Mucosa of gallbladder (tissue), 1 donor: ENCODE measurements at places on chromosomes 2 and 18.

GRCh38 chr2:74507926-74508520 is 528 bp upstream of the PCGF1 start:
- no peak for DNase-seq

- DNase-seq = no peak
Measured at GRCh38 chr2:223909001-223909741, 36.0 kb downstream of the WDFY1 start.

- no peak for DNase-seq
Measured at GRCh38 chr2:180075870-180076269, 68.8 kb upstream of the CWC22 start.

DNA sequence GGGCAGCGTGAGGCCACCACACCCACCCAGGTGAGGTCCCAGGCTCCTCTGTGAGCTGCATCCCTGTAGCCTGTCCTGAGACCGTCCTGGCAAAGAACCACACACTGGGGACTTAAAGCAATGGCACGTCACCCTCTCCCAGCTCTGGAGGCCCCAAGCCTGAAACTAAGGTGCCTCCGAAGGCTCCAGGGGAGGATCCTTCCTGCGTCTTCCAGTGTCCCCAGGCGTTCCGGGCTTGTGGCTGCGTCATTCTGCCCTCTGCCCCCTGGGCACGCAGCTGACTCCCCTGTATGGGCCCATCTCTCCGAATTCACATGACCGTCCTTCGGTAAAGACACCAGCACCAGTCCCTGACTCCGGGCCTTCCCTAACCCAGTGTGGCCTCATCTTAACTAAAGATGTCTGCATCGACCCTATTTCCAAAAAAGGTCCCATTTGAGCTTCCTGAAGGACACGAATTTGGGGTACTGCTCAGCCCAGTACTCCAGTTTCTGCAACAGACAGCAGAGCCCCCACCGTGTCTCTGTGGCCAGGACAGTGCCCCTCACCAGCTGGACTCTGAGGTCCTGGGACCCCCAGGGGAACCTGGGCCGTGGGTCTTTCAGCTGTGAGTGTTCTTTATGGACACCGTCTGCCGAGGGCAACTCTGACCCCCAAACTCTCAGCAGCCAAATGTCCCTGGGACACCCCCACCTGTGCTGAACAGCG is 75.2 kb upstream of the CTDP1 start:
- DNase-seq = no peak

- no peak for DNase-seq
Measured at GRCh38 chr2:3199627-3200345, 177.8 kb downstream of the EIPR1 start.

GRCh38 chr2:156347431-156347830 is 14.9 kb upstream of the NR4A2 start:
- no peak for DNase-seq

DNA sequence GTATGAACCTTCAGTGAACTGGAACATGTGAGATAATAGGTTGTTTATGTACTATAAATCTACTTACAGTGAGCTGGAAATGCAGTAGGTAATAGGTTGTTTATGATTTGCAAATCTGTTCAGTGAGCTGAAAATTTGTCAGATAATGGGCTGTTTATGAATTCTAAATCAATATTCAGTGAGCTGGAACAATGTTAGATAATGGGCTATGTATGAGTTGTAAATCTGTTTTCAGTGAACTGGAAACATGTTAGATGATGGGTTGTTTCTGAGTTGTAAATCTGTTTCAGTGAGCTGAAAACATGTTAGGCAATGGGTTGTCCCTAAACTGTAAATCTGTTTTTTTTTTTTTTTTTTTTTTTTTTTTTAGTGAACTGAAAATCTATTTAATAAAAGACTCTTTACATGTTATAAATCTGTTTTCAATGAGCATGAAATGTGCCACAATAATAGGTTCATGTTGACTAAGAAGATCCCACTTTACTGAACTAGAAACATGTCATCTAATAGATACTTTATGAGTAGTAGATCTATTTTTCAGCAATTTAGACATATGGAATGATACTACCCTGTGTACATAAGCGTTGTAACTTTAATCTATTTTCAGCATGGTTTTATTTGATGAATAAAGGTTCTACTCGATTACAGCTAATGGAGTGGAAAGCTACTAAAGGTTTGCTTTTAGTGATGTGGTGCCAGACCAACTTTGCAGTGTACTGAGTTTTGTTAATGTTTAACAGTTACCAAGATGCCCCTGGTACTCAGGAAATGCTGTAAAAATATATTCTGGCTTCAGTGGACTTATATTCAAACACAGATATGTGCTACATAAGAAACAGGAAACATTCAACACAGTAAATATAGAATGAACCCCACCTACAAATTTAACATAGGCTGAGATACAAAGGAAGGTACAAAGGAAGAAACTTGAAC is 1471.8 kb downstream of the LRP1B start:
- no peak for DNase-seq

- no peak for DNase-seq
Measured at GRCh38 chr2:100747996-100748615, 71.8 kb upstream of the NPAS2 start.

DNA sequence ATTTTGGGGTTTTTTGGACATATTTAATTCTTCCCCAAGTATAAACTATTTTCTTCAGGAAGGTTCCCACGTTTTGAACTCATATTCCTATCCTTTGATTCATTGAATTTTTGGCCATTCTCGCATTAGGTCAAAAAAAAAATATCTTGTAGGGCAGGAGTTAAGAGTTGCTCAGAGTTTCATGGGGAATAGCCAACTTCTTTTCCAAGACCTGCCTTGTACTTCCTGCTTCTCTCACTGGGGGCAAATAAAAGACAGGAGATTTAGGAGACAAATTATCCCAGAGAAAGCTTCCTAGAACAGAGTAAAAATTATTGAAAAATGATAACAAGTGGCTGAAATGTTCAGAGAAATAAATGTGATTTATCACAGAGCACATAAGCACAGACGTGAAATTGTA is 55.2 kb upstream of the BCL11A start:
- no peak for DNase-seq

GRCh38 chr2:154462634-154463033 is 235.9 kb upstream of the KCNJ3 start:
- DNase-seq = no peak

DNA sequence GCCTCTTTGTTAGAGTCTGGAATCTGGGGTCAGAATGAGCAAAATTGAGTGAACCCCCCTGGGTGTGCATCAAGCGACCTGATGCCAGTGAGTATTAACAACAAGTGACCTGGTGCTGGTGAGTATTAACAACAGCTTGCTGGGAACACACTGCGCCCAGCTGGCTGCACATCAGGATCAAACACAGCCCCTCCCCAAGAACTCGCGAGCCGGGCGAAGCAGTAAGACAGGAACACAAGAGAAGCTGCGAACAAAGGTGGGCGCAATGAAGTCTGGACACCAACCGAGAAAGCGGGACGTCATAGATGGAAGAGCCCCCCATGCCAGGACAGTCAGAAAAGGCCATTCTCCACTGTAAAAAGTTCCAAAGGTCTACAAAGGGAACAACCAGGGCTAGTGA is 34.3 kb downstream of the CRACDL start:
- no peak for DNase-seq

GRCh38 chr2:61277756-61278155 is 115.8 kb downstream of the C2orf74 start:
- DNase-seq = no peak

DNA sequence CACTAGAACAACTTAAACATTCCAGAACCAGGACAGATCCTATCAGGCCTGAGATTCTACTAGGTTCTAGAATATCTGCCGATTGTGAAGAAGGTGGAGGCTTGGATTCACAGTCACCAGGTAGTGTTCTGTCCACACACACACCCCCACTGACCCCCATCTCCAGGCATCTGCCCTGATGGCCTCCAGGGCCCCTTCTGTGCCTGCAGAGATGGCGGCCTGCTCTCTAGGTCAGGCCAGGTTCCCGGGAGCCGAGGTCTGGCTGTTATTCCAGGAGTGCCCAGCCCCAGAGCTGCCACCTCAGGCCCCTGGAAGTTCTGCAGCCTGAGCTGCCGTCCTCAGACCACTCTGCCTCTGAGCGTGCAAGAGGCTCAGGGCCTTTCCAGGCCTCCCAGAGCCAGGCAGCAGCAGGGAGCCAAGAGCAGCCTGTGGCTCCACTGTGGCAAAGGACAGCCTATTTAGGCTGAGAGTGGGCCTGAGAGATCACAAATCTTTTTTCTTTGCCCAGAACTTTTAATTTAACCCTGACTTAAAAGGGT is 96.2 kb upstream of the ASAP2 start:
- DNase-seq = no peak

DNA sequence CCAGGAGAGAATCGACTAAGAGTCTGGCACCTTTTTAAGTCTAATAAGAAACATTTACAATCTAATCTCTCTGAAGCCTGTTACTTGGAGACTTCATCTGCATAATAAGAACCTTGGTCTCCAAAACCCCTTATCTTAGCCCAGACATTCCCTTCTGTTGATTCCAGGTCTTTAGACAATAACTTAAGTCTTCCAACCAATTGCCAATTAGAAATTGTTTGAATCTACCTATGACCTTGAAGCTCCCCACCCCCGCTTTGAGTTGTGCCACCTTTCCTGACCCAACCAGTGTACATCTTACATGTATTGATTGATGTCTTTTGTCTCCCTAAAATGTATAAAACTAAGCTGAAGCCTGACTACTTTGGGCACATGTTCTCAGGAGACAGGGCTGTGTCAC is 49.5 kb upstream of the DTNA start:
- DNase-seq = no peak

DNA sequence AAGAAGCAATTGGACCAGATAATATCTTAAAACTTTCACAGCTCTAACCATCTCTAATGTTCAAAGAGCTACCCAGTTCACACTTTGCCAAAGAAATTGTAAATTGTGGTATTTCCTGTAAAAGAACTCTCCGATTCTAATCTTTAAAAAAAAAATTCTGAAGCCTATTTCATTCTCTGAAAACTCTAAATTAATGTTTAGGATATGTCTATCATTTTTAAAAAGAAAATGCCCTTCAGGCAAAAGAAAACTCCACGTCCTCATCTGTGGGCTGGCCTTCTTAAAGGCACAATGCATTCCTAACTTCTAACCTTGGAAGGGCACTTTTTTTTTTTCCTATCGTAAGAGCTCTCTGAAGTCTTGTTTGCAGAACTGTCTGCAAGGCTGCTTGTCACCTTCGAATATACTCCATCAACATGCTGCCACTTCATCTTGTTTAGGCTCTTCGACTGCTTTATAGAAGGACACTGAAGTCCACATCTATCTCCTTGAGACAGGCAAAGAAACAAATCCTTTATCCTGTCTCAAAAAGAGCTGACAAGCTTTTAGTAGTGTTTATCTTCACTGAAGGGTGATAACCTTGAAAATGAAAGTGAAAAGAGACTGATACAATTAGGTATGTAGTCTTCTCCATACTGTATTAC is 124.3 kb upstream of the SLC39A10 start:
- no peak for DNase-seq

GRCh38 chr2:206766057-206766930 is 888 bp downstream of the FASTKD2 start:
- DNase-seq = no peak

DNA sequence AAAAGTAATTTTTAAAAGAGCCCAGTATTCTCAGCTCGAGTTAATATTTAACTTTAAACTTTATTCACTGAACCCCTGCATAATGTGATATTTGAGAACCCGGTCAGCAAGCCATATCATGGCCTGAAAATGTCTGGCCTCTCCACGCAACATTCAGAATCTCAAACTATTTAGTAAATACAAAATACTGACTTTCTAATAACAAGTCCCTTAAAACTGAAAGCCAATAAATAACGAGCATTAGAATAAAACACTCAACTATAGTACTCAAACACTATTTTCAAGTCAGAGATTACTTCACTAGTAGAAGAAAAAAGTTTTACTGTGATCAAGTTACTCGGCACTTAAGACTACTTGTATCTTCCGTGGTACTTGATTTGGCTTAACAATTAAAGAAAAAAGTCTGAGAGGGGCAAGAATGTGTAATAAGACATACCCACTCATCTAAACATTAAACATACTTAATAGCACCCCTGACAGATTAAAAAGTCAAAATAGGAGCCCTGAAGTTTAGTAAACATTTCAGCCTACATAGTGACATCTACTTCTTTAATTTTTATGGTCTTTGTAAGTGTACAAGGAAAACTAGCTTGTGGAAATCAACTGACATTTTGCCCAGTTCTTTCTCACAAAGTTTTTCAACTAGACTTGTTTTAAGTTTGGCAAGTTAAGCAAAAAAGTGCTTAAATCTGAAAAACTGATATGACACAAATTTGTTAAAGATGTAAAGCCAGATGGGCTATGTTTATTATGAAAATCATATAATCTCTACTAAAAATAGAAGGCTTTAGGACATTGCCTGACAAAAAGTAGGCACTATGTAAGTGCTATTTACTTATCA is 38.2 kb downstream of the RTN4 start:
- no peak for DNase-seq

GRCh38 chr18:12336887-12337286 is 28.8 kb downstream of the TUBB6 start:
- no peak for DNase-seq

GRCh38 chr18:67217551-67218166 is 298.9 kb downstream of the DSEL start:
- peak; percentile 68 for DNase-seq

- no peak for DNase-seq
Measured at GRCh38 chr2:177348733-177349693, 43.6 kb upstream of the AGPS start.

GRCh38 chr18:56803051-56803450 is 151.9 kb downstream of the WDR7 start:
- DNase-seq = no peak

GRCh38 chr18:68121308-68121707 is 593.6 kb downstream of the TMX3 start:
- DNase-seq = no peak

DNA sequence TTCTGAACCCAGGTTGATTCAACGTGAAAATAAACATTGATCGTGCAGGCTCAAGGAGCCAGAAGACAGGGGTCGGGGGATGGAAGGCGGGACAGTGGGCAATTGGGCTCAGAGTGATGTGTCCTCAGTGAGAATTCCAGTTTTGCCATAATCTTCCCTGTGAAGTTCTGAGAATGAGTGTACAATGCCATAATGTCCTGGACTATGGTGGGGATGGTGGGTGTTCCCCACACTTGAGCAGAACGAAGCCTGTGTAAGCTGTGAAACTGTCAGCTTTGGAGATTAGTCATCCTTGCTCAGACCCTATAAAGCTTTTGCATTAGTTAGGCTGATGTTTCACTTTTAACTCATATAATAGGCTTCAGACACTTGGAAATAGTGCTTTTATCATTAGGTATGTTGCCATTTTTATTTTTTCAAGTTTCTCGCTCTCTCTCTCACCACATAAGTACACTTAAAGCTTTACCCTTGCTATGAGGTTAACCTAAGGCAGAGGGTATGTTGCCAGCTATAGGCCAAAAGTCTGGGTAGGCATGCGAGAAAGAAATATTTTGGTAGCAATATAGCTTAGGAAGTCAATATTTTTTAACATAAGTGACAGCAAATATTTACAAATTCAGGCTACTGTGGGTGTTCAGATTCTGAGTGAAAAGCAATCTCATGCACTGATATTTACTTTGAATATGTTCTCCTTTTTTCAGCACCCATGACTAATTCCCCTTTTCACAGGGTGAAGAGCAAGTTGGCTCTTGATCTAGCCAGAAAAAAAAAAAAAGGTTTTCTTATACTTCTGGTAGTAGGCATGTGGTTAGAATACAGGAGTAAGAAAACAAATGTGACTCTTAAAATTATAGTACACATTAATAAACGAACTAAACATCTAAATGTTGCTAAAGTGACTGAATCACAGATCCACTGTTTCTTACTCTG is 47.2 kb downstream of the CDC42EP3 start:
- DNase-seq = no peak
